DMS 273 treated with DMSO at 0.1 percent for 48 hours (cell line): ENCODE measurements at places on chromosomes 2 and 18.

- no peak for DNase-seq
Observed at GRCh38 chr2:20575935-20576597, 74.8 kb downstream of the HS1BP3 start.

GRCh38 chr2:140027320-140027719, 1247.1 kb upstream of the NXPH2 start:
- DNase-seq = no peak

GRCh38 chr2:146931109-146931508, 913.7 kb upstream of the ACVR2A start:
- no peak for DNase-seq

- DNase-seq = no peak
Observed at GRCh38 chr2:174007010-174007409, 41.8 kb upstream of the SP3 start.
